Stimulated activated CD8-positive, alpha-beta memory T cell treated with anti-CD3 and anti-CD28 coated beads, Interleukin-2, amount 100 ng/mL, for 1 hour (primary cell): ENCODE measurements at places on chromosomes 1 and 21.
A peak's percentile ranks its signal among the peaks of the same experiment; 100 is the strongest.

DNA sequence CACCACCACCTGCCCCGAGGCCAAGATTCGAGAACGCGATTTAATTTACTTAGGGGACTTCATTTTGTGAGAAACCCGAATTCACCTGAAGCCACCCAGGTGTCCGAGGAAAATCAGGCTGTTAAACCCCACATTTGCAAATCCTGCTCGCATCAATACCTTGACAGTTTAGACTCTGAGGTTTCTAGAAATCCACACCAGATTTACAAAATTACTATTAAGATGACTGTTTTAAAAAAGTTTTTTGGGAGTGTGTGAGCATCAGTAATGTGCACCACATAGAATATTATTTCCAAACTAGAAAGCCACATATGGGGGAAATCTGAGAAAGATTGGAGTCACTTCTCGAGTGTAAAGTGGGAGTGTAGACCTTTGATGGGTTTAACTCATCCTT, 685 bp downstream of the RIMKLA start:
- no peak for DNase-seq

DNA sequence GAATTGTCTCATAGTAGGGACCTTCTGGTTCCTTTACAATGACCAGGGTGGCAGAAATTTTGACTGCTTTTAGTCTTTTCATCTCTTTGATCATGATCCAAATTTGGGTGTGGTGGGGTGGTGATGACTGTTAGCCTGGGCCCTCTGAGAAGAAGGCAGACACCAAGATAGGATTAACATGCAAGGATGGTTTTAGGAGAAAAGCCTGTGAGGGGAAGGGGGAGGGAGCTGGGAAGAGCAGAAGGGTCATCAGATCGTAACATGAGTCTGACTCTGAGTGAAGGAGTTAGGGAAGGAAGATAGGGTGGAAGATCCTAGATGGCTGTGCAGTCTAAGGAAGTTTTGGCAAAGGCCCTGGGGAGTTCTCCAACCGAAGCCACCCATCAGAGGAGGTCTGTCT, 28.5 kb upstream of the CAMSAP2 start:
- DNase-seq, result no peak

- no peak for DNase-seq
Observed at GRCh38 chr1:216600730-216601609, 122.3 kb downstream of the ESRRG start.

DNA sequence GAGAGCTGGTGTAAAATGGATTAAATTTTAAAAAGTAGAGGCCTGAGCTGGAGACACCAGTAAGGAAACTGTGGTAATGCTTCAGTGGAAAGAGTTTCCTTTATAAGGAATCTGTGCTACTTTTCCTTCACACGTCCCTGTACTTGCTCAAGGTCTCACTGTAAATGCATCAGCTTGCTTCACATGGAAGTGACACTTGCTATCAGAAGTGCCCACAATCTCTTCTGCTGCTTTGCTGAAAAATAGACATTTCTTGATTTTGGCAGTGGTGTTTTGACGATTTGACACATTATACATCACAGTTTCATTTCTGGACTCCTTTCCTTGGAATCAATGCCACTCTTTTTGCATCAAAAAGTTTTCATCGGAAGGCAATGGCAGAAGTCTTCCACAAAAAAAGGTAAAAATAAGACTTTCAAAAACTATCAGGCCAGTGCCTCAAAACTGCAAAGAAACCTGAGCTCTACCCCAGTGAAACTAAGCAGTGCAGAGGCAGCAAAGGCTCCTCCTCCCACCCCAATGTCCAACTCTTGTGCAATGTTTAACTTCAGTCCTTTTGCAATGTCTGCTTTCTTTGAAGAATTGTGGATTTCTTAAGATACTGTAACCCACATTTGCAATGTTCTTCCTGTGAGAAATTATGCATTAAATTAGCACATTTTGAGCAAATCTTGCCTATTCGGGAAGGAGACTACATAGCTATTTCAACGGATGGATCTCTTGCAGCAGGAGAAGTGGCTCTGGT, 18.4 kb upstream of the TSPAN2 start:
- no peak for DNase-seq

- DNase-seq, result no peak
Observed at GRCh38 chr1:167469280-167469965, 48.9 kb downstream of the CD247 start.

GRCh38 chr1:119773711-119774241, 5.1 kb upstream of the HMGCS2 start:
- DNase-seq, result no peak

GRCh38 chr1:107181253-107181969, 40.6 kb downstream of the NTNG1 start:
- DNase-seq, result no peak

DNA sequence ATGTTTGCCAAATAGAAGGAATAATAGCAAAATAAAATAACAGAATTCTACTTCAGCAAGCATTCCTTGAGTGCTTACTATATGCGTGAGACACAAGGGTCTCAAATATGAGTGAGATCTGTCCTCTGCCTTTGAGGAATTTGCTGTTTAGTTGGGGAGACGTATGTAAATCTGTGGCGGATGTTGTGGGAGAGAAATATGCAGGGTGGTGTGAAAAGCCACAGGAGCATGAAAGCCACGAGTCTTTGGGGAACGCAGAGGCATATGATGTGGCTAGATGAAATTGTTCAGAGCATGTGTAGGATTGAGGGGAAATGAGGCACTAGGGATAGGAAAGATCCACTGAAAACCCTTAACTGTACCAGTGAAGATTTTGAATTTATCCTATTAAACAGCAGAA, 244.4 kb downstream of the PBX1 start:
- DNase-seq, result no peak

GRCh38 chr21:15408089-15408488, 321.7 kb upstream of the USP25 start:
- no peak for DNase-seq

- no peak for DNase-seq
Observed at GRCh38 chr1:160375788-160376524, 9.1 kb downstream of the NHLH1 start.

GRCh38 chr1:55833529-55834091, 618.4 kb upstream of the USP24 start:
- no peak for DNase-seq

- DNase-seq, result no peak
Observed at GRCh38 chr1:234094172-234094571, 189.7 kb downstream of the SLC35F3 start.

- DNase-seq, result no peak
Observed at GRCh38 chr1:180070286-180070685, 84.4 kb upstream of the QSOX1 start.

- DNase-seq, result no peak
Observed at GRCh38 chr1:107575226-107575625, 389.8 kb downstream of the VAV3 start.

- no peak for DNase-seq
Observed at GRCh38 chr21:43944078-43944633, 68.0 kb upstream of the TRAPPC10 start.

GRCh38 chr1:94672934-94673333, 131.4 kb upstream of the F3 start:
- DNase-seq, result no peak

- no peak for DNase-seq
Observed at GRCh38 chr1:65694126-65694525, 98.6 kb upstream of the PDE4B start.

GRCh38 chr1:116667575-116668105, at the start of gene IGSF3:
TSS of gene IGSF3 (minus strand) at chr1:116667733. CDS start at chr1:116666326, 1,407 bp downstream.
- no peak for DNase-seq

- DNase-seq, result no peak
Observed at GRCh38 chr1:9852410-9853248, 28.9 kb upstream of the CLSTN1 start.

DNA sequence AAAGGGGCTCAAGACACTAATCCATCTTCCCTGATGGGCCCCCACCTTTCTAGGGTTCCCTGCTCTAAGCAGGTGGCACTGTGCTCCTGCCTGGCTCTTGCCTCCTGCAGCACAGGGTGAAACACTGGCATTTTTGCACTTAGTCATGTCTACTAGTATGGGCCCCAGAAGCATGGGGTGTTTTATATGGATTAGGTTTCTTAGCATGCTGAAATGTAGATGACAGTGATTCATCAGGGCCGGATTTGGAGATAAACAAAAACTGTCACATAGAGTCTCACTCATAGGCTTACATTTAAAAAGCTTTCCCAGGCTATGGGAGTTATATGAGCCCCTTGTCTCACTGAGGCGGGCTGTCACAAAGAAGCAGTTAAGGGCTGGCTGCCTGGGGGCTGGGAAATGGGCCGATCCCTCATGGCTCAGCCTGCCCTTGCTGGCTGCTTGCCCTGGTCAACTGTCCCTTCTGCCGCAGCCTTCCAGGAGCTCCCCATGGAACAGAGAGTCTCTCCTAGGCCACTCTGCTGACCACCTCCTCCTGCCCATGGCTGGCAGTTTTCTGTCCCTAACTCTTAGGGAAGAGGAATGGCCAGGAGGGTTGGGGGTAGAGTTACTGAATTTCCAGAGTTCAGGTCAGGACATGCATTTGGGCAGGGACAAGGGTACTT, 6.5 kb downstream of the GALNT2 start:
- DNase-seq, result no peak

DNA sequence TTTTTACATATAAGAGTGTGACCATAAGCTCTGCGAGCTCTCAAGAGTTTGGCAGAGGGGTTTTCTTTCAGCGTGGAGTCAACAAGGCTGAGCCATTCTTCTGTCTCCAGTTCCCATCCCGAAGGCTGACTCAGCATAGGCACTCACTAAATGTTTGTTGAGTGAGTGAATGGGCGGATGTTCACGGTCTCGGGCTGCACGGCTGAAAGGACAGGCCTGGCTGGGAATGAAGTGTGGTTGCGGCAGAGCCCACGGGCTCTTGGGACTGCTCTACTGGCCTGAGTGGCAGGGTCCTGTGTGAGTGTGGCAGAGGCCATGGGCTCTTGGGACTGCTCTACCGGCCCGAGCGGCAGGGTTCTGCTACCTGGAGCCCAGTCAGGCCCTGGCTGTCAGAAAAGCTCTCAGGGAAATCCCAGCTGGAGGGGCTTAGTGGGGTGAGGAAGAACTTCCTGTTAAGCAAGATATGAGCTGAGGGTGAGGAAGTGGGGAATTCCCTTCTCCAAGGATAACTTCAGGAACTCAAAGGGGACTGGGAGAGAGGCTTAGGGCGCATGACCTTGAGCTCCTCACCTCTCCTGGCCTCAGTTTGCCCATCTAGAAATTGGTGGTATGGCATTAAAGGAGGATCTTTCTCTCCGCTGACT, 56.6 kb upstream of the C1orf174 start:
- DNase-seq, result no peak

- no peak for DNase-seq
Observed at GRCh38 chr1:199510314-199510713, 517.2 kb upstream of the NR5A2 start.

GRCh38 chr1:25805863-25806225, 5.9 kb downstream of the SELENON start:
- no peak for DNase-seq

DNA sequence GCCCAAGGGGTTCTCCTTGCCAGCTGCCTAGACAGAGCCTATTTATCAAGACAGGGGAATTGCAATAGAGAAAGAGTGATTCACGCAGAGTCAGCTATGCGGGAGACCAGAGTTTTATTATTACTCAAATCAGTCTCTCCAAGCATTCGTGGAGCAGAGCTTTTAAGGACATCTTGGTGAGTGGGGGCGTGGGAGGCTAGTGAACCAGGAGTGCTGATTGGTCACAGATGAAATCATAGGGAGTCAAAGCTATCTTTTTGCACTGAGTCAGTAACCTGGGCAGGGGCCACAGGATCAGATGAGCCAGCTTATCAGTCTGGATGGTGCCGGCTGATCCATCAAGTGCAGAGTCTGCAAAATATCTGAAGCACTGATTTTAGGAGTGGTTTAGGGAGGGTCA, 64.8 kb upstream of the MRPS6 start:
- no peak for DNase-seq

- DNase-seq, result no peak
Observed at GRCh38 chr1:47623557-47623940, 185.7 kb downstream of the FOXD2 start.

DNA sequence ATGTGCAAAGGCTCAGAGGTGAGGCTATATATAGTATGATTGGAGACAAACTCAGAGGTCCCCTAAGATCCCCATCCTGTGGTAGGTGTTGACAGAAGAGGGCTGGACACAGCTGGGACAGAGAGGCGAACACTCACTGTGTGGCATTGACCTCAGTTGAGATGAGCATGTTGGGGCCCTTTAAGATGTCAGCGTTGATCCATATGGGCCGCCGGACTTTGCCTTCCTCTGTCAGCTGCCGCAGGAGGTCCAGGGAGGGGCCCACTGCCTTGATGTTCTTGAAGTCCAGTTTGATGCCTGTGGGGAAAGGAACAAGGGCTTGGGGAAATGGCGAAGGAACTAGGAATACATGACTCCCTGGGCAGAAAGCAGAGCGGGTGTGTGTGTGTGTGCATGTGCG, 8.8 kb downstream of the FAM151A start:
- DNase-seq, result no peak

DNA sequence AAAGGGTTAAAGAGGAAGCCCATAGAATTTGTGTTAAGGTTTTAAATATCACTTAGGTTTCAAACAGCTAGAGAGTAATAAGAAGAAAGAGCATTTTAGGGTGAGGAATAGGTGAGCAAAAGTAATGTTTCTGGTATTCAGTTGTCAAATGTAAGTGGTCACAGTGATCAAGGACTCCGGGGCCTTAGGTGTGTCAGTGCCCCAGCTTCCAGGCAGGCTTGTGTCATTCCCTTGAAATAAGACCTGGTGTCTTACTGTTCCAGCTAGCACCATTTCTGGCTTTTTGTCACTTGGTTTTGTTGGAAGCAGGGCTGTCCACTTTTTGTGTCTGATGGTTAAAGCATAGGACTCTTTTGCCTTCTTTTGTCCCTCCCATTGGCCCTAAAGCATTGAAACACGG, 69.6 kb downstream of the DYRK1A start:
- DNase-seq, result no peak

- DNase-seq, result no peak
Observed at GRCh38 chr1:23745515-23745914, 2.2 kb downstream of the ELOA start.

DNA sequence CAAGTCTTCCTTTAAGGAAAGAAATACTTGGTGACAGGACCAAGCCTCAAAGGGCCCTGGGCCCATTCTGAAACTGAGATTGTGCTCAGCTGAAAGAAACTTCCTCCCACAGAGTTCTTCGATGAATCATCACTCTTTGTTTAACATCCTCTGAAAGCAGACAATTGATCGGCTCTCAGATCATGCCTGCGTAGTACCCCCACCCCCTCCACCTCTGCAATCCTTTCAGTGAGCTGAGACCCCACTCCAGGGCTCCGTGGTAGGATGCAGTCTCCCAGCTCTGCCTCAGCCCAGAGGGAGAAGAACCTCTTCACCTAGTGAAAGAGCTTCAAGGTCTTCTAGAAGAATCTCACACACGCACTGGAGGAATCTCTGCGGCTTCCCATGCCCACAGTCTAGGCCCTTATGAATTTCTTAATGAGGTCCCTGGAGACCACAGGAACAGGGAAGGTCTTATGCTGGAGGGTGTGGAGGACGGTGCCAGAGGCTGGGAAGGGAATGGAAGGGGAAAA, 104.9 kb upstream of the SOD1 start:
- no peak for DNase-seq

GRCh38 chr1:153728305-153729066, 636 bp downstream of the INTS3 start:
- peak; percentile 4 for DNase-seq

DNA sequence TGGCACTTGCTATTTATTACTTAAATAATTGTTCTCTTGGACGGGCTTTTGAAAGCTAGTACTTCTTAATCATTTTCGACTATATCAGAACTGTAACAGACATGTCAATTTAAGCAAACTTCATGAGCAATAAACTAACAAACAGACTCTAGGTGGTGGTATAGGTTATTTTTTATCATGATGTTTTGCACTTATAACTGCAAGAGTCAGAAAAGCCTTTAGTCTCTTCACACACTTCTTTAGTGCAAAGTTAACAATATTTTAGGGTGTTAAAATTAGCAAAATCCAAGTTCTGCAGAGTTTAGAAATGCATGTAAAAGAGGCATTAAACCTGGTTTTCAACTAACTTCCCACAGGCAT, 2.2 kb downstream of the NRIP1 start:
- DNase-seq, result no peak
